ENCODE measurements at places on chromosomes 4 and X.
A peak's percentile ranks its signal among the peaks of the same experiment; 100 is the strongest.

DNA sequence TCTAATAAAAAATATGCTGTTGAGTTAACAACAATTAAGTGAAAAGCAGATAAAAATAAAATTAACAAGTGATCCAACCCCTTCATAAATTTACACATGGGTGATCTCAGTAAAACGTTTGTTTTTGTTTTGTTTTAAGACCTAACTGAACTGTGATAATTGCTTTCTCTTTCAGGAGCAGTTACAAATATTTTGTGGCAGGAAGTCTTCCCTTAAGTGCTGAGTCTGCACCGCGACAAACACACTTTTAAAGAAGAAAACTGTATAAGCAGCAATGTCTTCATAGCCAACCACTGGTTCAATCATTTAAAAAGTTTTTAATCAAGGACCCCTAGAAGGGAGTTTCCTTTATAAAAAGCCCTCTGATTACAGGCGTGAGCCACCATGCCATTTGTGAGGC lies 53.7 kb upstream of the NFKB1 start:
- DNase-seq: no peak

DNA sequence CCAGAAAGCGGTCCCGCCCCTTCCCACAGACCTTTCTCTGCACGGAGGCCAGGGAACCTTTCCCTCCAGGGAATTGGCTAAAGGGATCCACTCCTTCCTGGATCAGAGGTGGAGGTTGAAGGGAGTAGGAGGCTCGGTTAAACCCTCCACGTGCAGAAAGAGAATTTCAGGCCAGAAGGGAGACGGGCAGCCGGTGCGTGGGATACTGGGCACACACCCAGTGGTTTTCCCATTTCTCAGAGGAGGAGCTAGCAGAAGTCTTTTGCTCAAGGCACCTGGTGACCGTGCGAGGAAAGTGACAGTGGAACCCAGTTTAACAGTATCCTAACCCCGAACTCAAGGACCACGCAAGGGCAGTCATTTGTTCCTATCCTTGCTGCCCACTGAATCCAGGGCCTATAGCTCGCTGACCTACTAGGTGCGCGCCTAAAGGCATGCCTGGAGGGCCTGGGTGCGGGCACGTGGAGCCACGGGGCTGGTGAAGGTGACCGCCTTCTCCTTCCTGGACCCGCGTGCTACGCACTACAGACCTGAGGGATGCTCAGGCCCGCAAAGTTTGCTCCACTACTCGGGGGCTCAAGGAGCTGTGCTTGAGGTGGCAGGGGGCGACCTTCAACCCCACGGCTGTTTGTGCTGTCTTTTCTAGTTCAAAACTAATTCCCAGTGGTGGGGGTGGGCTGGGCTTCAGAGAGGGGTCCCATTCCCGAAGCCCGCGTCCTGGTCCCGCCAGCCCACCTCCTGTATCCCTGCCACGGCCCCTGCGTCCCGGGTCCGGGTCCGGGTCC lies 587 bp upstream of the AFF2 start:
- DNase-seq: no peak

- no peak for DNase-seq
Observed at GRCh38 chr4:158652920-158653319, 18.8 kb downstream of the C4orf46 start.

GRCh38 chrX:11381464-11381863 lies 88.3 kb downstream of the AMELX start:
- no peak for DNase-seq

- no peak for DNase-seq
Observed at GRCh38 chr4:139239127-139239772, 40.8 kb downstream of the MGARP start.

GRCh38 chrX:46117234-46117633 lies 428.0 kb downstream of the ZNF674 start:
- no peak for DNase-seq

DNA sequence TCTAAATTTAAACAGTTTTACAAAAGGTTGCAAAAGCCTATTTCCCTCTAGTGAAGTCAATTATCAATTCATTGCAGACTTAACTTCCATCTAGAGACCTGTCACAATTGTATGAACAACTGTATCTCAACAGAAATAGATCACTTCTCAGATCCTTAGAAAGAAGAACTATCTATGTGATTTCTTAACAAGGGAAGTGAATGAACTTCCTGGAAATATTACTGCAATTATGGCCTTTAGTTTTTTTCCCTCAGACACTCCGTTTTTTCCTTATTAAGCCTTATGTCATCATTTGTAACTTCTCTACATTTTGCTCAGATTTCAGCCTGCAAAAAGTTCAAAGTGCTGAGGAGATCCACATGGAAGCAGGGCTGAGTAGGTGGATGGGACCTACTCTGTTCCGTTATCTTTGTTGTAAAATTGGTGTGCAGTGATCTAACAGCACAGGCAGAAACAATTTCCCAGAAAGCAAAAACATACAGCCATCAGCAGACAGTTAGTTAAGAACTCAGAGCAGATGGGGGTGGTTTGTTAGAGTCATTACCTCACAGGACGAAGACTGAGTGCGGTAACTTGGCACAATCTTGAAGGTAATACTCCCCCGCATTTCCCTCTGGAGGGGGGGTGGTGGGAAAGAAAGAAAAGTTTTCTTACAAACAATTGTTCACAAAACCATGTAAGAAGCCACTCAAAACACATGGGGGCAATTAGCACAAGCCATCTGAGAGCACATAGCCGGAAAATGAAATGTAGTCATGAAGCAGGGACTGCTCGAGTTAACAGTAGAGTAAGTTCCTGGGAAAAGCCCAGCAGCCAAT lies 112.3 kb downstream of the NYX start:
- DNase-seq: peak; percentile 55

DNA sequence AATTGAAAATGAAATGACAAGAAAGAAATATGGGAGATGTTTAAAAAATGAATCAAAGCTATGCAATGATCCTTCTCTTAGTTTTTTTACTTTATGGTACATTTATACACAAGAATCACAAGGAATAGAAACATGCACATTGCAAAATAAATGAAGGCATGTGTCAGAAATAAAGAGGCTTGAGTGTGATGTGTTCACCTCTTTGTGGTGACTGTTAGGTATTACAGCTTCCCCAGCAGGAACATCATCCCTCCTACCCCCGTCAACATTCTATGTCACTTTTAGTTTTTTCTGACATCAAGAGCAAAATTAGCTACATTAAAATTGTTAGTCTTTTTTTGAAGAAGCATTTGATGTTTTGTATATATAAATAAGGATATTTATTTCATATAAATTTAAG lies 214.8 kb downstream of the SLC4A4 start:
- DNase-seq: peak; percentile 40

GRCh38 chr4:106541253-106541652 lies 172.7 kb upstream of the GIMD1 start:
- no peak for DNase-seq

GRCh38 chr4:149292425-149293007 lies 523.1 kb downstream of the IQCM start:
- no peak for DNase-seq

GRCh38 chrX:2504706-2505332 lies 4.0 kb upstream of the DHRSX start:
- no peak for DNase-seq

- DNase-seq: no peak
Observed at GRCh38 chr4:97105347-97106099, 1037.8 kb downstream of the STPG2 start.
